ENCODE measurements at places on chromosomes 5 and 9.
A peak's percentile ranks its signal among the peaks of the same experiment; 100 is the strongest.

GRCh38 chr9:79682076-79682736 lies 110.4 kb downstream of the TLE4 start:
- DNase-seq, result no peak

- DNase-seq, result no peak
Measured at GRCh38 chr5:89065919-89066318, 182.9 kb upstream of the MEF2C start.

DNA sequence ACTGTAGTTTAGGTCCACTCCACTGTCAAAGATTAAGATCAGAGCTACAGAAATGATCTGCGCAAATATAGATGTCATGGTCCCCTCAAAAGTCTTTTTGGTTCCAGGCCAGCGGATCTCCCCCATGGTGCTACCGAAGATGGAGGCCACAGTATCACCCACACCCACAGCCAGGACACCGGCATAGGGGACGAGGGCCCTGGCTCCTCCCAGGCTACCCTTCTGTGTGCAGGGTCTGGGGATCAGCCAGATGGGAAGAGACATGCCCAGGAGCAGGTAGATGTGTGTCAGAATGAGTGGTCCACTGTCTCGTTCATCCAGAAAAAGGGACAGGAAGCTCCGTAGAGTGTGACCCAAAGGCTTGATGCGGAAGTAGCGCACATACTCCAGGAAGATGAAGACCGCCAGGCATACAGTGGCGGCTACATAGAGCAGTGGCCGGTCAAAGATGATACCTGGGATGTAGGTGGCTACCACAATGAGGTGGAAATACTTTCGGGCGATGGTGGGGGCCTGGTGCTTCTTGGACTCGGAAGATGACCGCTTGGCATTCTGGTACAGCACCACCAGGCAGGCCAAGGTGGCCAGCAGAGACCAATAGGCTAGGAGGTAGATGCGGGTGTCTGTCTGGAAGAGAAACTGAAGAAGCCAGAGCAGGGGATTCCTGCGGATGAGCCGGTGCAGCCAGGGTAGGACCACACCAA lies 1.5 kb downstream of the DOLK start:
- no peak for DNase-seq

DNA sequence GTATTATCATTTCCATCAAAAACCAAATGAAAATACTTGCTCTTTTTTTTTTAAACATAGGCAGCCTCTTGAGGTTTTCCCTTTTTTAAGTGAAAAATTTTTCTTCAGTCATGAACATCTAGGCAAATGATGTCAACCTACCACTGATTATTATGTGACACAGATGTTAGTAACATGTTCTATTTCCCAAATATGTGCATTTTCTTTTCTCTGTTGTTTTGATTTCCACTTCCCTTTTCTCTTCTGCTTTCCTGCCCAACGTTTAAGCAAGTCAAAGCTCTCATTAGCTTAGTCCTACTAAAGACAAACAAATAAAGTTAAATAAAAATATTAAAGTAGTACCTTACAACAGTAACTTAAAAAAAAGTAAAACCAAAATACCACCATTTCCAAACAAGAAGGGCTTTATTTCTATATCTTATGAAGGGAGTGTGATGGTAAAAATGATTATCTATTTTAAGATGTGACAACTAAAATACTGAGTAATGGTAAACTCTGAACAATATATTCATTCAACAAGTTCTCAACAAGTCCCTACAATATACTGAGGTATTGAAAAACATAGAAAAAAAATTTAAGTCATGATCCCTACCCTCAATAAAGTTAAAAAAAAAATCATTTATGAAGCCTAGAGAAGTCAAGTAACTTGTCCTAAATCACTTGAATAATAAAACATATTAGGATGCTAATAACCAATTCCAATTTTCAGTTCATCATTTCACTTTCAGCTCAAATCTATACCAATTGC lies 9.4 kb downstream of the SLC38A9 start:
- no peak for DNase-seq

DNA sequence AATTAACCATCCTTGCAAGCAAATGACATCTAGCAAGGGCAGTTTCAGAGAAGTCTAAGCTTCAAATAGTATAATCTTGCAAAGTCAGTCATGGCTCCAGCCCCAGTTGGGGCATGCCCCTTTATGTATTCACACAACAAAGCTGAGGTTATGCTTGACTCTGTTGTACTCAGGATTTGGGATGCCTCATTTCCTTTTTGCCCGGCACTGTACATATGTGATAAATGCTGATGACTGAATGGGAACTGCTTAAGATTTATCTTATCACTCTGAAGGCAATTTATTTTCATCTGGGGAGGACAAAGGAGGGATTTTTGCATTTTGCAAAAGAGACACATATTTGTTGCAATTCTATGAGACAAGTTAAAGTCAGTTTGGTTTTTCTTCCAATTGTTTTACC lies 219.2 kb downstream of the TRPM3 start:
- no peak for DNase-seq

GRCh38 chr5:4646715-4647375 lies 493.3 kb upstream of the ADAMTS16 start:
- no peak for DNase-seq

DNA sequence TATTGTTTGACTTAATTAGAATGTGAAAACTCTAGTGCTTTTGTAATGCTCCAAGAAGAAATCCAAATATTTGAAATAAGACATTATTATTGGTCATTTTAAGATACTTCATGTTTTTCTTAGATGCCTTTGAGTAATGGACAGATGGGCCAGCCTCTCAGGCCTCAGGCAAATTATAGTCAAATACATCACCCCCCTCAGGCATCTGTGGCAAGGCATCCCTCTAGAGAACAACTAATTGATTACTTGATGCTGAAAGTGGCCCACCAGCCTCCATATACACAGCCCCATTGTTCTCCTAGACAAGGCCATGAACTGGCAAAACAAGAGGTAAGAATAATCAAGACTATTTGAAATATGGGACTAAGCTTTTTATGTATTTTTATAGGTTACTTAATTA lies 69.2 kb upstream of the SREK1 start:
- no peak for DNase-seq

DNA sequence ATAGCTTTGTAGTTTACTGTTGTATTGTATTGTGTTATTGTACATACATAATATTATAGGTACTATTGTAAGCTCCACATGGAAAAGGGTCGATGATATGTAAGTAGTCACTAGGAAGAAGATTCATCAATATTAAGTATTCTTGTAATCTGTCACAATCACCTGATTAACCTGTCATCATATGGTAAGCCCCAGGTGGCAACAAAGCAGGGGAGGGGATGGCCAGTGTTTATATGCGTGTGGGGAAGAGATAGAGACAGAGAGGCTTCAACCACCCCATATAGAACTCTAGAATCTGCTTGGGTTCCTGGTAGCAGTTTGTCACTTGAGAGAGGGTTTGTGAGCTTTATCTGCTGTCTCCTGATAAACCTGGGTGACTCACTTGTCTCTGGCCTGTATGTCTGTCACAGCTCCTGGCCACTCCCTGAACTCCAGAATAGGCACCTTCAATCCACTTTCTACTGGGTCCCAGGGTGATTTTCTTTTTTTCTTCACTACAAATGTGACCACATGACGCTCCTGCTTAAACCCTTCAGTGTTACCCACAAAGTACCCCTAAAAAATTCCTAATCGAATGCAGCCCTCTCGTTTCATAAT lies 48.9 kb upstream of the CPEB4 start:
- DNase-seq, result no peak

GRCh38 chr5:135348918-135349317 lies 50.1 kb downstream of the MACROH2A1 start:
- no peak for DNase-seq

DNA sequence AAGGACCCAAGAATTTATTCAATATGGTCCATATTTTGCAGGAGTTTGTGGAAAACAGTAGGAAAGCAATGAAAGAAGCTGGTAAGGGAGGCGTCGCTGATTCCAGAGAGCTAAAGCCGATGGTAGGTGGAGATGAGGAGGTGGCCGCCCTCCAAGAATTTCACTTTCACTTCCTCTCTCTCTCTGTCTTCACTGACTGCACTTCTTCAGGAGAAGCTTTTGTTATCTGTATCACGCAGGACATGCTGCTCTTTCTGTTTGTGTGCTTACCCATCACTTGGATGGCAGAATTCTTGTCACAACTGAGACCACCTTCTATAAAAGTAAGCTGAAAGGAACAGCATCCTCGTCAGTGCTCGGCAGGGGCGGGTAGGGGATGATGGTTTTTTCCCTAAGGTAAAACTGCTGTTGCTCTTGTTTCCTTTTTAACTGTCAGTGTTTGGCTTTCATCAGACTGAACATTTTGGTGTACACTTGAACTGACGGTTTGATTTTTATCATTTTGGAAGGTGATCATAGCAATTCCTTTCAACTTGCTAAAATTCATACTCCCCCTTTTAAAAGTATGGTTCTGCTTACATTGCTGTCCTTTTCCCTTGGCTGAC lies 62.4 kb upstream of the FSD1L start:
- no peak for DNase-seq

GRCh38 chr5:111122398-111122797 lies 30.2 kb downstream of the WDR36 start:
- DNase-seq, result no peak

DNA sequence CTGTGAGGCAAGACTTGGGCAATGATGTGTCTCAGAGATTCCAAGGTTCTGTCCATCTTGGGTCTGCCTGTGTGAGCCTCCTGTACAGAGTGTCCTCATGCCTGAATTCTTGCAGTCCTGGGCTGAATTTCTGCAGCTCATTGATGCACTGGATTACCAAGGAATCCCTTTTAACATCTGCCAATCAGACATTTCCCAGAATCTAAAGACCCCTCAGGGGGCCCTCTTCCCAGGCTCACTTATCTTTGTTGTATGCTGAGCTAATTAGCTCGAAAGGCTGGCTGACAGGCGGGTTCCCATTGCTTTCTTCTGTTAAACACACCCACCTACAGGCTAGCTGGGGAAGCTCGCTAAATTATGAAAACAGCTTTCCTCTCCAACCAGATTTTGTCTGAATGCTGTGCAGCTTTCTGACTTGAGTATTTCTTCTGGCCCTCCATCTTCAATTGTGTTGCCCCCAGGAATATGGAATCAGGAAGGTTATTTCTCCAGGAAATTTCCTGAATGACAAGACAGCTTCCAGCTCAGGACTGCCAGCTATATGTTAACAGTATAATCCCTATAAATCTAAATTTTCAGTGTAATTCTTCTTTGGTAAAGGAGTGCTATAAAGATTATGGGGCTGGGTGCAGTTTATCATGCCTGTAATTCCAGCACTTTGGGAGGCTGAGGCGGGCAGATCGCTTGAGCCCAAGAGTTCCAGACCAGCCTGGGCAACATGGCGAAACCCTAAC lies at the start of gene LIX1:
TSS of gene LIX1 (minus strand) at position 91 of the 734 bp plus-strand sequence. CDS start at position 56, 35 bp downstream.
- no peak for DNase-seq

DNA sequence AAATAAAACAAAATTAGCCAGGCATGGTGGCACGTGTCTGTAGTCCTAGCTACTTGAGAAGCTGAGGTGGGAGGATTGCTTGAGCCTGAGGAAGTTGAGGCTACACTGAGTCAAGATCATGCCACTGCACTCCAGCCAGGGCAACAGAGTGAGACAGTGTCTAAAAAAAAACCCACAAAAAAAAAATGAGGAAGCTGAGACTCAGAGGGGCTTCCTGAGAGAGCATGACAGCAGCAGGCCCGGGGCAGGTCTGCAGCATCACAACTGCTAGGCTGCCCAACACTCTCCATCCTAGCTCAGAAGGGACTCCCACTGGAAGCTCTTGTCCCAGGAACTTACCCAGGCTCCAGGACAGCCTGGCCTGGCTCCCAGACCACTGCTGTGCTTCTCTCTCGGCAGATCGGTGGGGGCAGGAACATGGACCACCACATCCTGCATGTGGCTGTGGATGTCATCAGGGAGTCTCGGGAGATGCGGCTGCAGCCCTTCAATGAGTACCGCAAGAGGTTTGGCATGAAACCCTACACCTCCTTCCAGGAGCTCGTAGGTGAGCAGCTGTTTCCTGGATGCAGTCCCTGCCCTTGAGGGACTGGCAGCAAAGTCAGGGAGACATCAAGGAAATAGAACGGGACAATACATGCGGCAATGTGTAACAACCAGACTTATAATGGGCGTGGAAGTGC lies 19.1 kb downstream of the PTGS1 start:
- DNase-seq, result no peak

- DNase-seq, result peak; percentile 72
Measured at GRCh38 chr5:21919414-21920022, 933.6 kb downstream of the CDH12 start.

DNA sequence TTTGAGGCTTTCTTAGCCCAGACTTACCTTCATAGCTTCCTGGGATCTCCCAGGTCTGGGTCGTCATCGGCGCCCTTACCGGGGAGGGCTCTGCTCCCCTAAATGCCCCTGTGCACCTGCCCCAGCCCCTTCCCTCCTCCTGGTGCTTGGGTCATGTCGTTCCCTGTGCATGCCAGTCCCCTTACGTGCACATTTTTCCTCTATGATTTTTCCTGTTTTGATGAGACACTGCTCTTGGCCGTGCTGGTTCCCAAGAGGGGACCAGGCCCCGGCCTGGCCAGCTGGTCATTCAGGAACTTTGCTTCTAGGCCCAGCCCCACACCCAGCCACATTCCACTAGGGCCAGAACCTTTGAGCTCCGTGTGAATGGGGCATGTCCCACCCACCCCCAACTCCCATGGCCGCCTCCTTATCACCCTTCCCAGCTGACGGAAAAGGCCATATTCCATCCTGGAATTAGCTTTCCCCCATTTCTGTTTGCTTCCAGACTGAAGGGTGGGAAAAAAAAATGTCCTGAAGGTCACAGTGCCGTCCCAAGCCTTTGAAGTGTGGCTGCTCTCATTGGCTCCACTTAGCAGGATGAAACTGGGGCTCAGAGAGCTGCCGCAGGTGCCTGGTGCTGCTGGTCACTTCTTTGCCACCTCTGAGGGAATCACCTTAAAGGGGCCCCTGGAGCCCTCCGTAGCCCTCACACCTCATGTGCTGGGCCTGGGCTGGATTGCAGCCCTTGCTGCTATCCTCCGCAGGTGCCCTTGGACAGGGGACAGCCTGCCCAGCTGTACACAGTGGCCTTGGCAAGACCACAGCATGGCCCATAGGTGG lies 25.1 kb downstream of the ERGIC1 start:
- no peak for DNase-seq

GRCh38 chr9:16787724-16788123 lies 82.7 kb downstream of the BNC2 start:
- no peak for DNase-seq

- no peak for DNase-seq
Measured at GRCh38 chr9:120066315-120066714, 513.7 kb downstream of the CDK5RAP2 start.

DNA sequence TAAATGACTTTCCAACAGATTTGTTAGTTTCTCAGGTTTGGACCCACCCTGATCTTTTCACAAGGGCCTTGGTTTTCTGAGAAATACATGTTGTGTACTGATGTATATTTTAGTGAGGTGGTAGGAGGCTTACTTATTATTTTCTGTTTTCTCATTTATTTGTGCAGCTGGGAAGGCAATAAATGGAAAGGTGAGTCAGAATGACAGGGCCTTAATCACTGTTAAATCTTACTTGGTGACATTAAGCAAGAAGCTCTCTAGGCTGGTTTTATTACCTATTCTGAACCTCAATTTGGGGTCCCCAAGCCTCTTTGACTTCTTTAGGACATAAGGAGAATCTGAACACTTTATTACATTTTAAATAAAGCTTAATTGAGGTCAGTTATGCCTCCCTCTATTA lies 214.0 kb upstream of the DAB2 start:
- DNase-seq, result no peak

GRCh38 chr9:113528088-113528487 lies 64.6 kb downstream of the RGS3 start:
- no peak for DNase-seq

- no peak for DNase-seq
Measured at GRCh38 chr5:123472150-123472924, 39.6 kb upstream of the CSNK1G3 start.

Data from NCI-H1417 treated with DMSO at 0.1 percent for 48 hours (cell line).